ENCODE measurements at places on chromosomes 12 and 14. TPM values are rescaled to one million over a fixed set of nuclear protein-coding genes. Genes with fewer than 3 reads are reported as not detected.

The GARIN6 gene
- total RNA-seq: not detected

DNA sequence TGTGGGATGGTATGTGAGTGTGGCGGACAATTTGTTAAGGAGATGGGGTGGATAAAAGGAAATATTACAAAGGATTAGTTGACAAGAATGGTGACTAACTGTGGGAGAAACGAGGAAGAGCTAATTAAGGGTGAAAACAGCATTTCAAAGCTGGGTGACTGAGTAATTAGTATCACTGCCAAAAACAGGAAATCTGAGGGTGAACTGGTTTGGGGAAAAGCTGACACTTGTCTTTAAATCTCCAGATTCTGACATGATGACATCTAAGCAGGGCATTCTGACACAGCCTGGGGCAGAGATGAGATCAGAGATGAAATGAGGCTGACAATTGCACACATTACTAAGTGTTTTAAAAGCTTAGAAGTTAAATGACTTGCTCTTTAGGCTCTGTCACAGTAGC, 42.4 kb upstream of the CCDC175 start:
- H3K27me3 ChIP-seq: no peaks in the 10 kb centered on the region
- no peak for DNase-seq
- no peak overlapping the region for H3K27ac ChIP-seq
- H3K4me1 ChIP-seq: no peaks in the 10 kb centered on the region
- H3K36me3 ChIP-seq: no peaks in the 10 kb centered on the region
- no peak overlapping the region for H3K4me3 ChIP-seq

The VWF gene
- total RNA-seq: 182 TPM

DNA sequence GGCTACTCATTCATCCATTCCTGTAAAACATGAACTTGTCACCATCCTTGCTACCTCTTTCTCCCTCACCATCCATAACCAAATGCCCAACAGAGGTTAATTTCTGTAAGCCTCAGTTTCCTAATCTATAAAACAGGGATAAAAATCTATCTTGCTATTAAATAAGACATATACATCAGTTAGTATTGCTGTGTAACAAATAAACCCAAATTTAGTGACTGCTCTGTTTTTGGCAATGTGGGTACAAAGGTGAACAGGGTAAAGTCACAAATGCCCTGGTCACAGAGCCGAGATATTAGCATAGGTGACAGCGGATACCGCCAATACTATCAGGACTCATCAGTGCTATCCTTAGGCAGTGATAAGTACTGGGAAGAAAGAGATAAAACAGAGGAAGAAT, 3.6 kb upstream of the FBXO21 start:
- no peaks in the 10 kb centered on the region for H3K27me3 ChIP-seq
- no peaks in the 10 kb centered on the region for H3K36me3 ChIP-seq
- H3K27ac ChIP-seq: no peak overlapping the region
- no peak for DNase-seq
- no peak overlapping the region for H3K4me3 ChIP-seq

DNA sequence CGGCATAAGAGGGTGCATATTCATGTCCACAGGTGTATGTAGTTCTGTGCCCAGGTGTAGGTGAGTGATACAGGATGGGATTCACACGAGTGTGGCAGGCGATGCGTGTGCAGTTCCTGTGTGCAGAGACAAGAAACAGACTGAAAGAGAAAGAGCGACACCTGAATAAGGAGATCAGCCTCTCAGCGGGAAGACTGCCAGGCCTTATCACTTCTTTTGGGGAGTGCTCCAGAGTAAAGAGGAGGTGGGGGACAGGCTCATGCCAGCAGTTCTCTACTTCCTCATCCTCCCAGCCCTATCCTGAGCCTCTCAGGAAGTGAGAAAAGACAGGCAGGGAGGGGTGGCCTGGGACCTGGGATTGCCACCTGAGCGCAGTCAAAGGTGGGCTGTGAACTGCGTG, 2.8 kb downstream of the PSMB11 start:
- H3K36me3 ChIP-seq: no peaks in the 10 kb centered on the region
- H3K27ac ChIP-seq: no peak overlapping the region
- H3K4me1 ChIP-seq: no peaks in the 10 kb centered on the region
- no peaks in the 10 kb centered on the region for H3K27me3 ChIP-seq
- DNase-seq: no peak

Measured in tibial nerve (tissue), 4 donors.